DMS53 (cell line): ENCODE measurements at places on chromosomes 6 and 20.
A peak's percentile ranks its signal among the peaks of the same experiment; 100 is the strongest.

DNA sequence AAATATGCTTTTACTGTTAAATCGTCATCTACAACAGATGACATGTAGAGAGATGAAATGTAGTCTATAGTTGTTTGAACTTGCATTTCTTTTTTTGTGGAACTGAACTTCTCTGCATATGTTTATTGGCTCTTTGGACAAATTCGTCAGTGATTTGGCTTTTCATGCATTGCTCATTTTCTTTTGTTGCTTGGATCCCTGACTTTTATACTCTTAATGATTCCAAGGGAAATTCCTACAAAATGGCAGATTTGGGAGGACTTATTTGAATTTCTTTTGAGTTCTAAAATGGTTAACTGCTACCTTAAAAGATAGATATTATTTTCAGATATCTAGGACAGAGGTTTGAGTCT lies 65.4 kb downstream of the UTRN start:
- no peak for DNase-seq

- no peak for DNase-seq
Measured at GRCh38 chr20:19758501-19759331, 658 bp downstream of the RIN2 start.

DNA sequence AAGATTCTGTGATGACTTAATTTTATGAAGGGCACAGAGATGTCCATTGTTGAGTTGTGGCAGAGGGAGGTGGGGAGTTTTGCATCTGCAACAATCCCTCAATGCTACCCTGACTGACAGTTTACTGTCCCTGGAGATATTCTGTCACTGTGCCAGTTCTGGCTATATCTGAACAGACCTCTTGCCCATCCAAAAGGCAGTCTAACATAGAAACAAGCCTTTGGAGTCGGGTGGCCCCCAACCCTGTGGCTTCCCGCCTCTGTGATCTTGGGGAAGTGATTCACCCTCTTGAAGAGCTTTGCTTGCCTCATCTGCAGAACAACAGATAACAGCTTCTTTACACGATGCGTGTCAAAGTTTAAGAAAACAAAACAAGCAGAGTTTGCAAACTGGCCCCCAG lies 3.8 kb upstream of the E2F1 start:
- DNase-seq: peak; percentile 68

GRCh38 chr6:168737481-168737880 lies 296.5 kb downstream of the SMOC2 start:
- DNase-seq: peak; percentile 55

GRCh38 chr6:162621246-162621645 lies 106.3 kb downstream of the PRKN start:
- DNase-seq: no peak

DNA sequence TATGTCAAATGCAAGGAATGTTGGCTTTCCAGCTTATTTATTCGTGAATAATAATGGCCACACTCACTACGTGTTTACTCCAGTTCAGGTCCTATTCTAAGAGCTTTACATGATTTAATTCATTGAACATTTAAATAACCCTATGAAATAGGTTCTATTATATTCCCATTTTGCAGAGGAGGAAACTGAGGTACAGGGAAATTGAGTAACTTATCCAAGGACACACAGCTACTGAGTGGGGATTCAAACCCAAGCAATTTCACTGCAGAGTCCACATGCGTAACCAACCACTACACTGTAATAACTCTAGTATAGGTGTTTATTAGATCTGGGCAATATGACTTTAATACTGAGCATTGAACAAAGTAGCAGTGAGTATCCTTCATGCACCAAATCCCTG lies 12.3 kb upstream of the SLC13A3 start:
- DNase-seq: no peak

GRCh38 chr6:73363537-73363875 lies 1.0 kb downstream of the KHDC3L start:
- DNase-seq: no peak

GRCh38 chr20:19784511-19785172 lies 26.6 kb downstream of the RIN2 start:
- DNase-seq: peak; percentile 89

GRCh38 chr6:43952746-43953145 lies 174.5 kb downstream of the MRPL14 start:
- DNase-seq: no peak

DNA sequence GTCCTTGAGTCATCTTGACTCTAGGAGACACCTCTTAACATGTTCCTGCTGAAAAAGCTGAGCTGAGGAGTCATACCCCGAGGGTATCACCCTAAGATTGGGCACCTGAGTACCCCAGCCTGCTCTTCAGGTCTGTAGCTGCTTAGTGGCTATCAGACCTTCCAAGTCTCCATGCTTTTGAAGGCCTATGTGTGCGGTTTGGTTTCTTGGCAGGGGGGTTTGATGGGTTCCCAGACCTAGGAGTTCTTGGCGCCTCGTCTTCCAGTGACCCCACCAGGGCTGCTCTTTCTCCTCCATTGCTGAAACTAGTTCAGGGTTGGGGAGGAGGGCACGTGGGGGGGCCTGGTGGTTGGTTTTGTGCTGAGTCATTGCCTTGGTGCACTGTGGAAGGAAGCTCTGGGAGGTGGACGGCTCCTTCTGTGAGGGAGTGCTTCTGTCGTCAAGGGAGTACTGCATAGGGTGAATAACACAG lies 20.1 kb downstream of the IGF2R start:
- DNase-seq: no peak

DNA sequence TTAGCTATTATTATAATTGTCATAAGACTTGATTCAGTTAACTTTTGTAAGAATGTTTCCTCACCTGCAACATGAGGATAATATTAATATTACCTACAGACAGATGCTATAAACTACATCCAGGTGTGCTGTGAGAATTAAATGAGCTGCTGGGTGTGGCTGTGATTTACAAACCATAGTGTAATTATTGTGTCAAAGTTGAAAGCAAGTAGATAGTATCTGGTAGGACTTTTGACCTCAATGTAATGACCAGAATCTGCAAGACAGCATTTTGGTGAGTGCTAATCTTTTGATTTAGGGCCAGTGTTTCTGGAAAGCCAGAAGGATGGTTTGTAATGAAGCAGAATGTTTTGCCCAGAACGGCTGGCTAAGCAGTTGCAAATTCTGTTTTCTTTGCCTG lies 162.5 kb downstream of the TRMT11 start:
- DNase-seq: no peak
